ENCODE measurements at places on chromosomes 7 and 10.

DNA sequence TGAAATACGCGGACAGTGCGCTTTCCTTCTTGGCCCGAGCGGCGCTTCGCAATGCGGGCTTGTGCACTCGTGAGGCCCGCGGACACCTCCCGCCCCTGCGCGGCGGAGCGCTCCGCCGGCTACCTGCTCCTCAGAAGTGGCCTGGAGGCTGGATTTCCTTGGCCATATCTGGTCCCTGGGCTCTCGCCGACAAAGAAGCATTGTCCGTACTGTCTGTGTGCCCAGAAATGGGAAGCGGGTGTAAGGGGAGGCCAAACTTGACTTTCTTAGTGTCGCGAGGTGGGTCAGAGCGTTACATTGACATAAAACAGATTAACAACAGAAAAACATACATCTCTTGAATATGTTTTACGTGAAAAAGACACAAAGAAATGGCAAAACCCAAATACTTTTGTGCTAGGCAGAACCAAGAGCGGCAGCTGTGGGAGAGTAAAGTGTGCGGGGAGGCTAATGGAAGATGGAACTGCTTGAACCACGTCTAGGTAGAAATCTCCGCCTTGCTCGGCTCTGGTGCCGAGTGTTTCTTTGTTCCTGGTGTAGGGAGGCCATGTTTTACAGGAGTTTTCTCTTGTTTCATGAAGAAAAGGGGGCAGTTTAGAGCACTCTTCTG, 1.4 kb downstream of the LANCL2 start:
- DNase-seq, result peak; percentile 5

GRCh38 chr10:84208023-84208422, 13.7 kb downstream of the CDHR1 start:
- DNase-seq, result no peak

DNA sequence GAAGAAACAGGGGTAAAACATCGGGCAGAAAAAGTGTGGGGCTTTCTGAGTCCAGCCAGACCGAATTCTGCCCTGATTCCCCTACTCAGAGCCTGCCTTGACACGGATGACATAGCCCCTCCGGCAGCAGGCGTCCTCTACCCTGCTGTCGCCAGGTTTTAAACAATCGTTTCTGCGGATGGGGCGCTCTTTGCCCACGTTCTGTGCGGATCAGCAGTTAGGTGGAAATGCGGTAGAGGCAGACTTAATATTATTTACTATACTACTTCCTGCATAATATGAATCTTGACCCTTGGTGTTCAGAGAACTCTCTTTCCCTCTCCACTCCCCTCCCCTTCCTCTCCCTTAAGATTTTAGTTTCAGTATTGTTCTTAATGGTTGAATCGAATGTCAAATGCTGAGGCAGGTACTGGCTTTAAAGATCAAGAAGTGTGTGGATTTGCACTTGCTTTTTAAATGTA, 2.4 kb downstream of the GATA3 start:
- no peak for DNase-seq

DNA sequence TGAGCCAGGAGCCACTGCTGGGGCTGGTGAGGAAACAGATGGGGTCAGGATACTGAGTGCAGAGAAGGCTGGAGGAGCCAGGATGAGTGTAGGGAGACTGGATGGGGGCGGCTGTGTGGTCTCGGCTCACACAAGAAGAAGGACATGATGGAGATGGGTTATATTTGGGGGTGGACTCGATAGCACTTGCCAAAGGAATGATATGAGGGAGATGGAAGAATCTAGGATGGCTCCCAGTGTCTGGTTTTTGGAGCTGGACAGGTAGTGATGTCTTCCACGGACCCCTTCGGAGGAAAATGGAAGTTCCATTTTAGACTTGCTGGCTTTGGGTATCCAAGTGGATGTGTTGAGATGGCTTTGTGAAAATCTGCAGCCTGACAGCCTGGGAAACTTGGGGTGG, 83.9 kb downstream of the CDH23 start:
- DNase-seq, result no peak

DNA sequence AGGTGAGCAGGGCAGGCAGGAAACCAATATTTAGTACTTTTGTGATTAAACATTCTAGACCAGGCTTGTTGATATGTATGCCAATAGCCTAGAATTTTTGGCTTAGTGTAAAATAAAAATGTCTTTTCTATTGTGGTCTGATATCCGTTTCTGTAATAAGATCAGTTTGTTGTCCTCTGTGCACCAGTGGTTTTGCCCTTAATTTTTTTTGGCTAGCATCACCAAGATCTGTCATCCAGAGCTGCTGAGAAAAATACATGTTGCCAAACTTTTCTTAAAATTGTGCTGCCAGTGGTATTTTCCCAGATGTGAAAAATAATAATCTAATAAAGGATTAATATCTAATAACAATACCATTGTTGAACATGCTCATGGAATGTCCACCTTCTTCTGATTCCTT, 115.6 kb downstream of the TWIST1 start:
- DNase-seq, result peak; percentile 56

GRCh38 chr7:95503271-95504131, 17.8 kb downstream of the ASB4 start:
- no peak for DNase-seq

DNA sequence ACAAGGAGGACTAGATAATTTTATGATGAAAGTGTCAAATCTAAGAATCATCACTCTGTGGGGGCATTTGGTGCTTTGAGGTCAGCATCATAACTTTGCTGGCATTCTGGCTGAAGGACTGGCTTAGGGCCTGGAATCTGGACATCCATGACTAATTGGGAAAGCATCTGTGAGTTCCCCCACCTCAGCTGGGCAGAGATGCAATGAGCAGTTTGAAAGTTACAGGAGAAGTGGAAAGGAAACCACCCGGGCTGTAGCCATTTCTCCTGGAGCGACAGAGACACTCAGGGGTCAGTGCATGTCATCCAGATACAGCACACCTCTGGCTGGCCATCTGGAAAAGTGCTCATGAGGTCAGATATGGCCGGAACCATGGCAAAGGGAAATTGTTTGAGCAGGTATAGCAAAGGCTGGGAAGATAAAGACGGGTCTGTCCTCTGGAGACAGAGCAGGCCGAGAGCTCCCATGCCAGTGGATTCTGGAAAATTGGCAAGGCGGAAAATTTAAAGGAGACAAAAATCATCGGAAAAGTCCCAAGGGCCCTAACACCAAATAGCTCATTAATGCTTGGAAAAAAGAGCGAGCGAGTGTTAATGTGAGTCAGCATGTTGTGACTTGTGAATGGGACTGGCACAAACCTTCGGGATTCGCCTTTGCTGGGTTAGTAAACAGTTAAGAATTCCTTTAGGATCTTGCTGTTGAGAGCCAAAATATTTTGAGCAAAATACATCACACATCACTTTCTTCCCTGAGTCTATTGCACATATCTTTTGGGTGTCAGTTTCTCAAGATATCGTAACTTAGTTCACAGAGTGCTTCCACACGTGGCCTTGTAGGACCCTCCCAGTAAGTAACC, 188.4 kb upstream of the AGK start:
- DNase-seq, result peak; percentile 73

- peak; percentile 52 for DNase-seq
These were observed 331.7 kb downstream of the XPNPEP1 start for GRCh38 chr10:109591601-109592000.

GRCh38 chr7:16511314-16511713, 15.3 kb upstream of the LRRC72 start:
- DNase-seq, result no peak

GRCh38 chr10:121469797-121470606, 128.2 kb downstream of the FGFR2 start:
- DNase-seq, result no peak

GRCh38 chr10:29921071-29921446, 138.3 kb downstream of the JCAD start:
- no peak for DNase-seq

DNA sequence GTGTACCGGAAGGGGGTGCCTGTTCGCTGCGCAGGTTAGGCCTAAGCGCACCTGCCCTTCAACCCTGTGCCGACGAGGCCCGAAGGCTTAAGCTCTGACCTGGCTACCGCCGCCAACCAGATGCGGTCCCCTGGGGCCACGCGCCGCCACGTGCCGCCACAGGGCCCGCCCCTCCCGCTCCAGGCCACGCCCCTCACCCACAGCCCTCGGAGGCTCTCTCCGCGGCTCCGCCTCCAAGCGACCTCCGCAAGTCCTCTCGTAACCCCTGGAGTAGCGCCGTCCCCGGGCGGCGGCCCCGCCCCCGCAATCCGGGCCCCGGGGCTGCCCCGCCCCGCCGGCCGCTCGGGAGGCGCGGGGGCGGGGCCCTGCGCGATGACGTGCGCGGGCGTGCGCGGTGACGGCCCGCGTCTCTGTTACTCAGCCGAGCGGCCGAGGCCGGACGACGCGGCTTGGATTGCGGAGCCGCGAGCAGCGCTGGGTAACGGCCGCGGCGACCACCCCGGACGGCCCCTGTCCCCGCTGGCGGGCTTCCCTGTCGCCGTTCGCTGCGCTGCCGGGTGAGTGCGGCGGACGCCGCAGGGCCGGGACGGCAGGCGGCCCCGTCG, at the start of gene MAPK8:
Gene MAPK8, plus strand, starts transcription at position 413 of the 605 bp plus-strand sequence. CDS start 94,984 bp downstream, outside the sequence.
- peak; percentile 88 for DNase-seq

- DNase-seq, result no peak
These were observed 15.6 kb downstream of the UBTD1 start for GRCh38 chr10:97514344-97514743.

GRCh38 chr10:60977161-60978122, 33.5 kb upstream of the RHOBTB1 start:
- no peak for DNase-seq

DNA sequence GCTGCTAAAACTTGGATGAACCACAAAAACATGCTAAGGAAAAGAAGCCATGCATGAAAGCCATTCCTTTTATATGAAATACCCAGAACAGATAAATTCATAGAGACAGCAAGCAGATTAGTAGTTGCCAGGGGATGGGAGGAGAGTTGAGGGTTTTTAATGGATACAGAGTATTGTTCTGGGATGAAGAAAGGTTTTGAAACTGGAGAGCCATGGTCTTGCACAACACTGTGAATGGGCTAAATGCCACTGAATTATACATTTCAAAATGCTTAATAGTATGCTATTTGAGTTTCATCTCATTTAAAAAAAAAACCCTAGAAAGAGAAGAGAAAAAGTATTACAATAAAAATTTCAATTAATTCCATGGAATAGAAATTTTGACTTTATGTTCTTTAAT, 154.3 kb downstream of the GNAT3 start:
- DNase-seq, result no peak

DNA sequence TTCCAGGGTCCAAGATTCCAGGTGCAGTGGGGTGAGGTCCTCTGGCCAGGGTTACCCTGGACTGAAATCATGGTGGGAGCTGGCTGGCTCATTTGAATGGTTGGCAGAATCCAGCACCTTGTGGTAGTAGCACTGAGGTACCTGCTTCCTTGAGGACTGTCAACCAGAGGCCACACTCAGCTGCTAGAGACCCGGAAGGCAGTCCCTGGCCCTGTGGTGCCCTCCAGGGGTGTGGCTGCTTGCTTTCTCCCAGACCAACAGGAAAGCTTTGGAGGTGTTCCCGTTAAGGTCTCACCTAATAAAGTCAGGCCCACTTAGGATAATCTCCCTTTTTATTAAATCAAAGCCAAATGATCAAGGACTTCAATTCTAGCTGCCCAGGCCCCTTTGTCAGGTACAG, 107.7 kb upstream of the GDF10 start:
- DNase-seq, result no peak

GRCh38 chr10:78348411-78349164, 314.9 kb downstream of the RPS24 start:
- no peak for DNase-seq

GRCh38 chr10:96244354-96244753, 27.0 kb downstream of the BLNK start:
- no peak for DNase-seq

GRCh38 chr10:114167985-114168384, 6.0 kb downstream of the CCDC186 start:
- no peak for DNase-seq

- no peak for DNase-seq
These were observed 45.5 kb upstream of the RHOBTB1 start for GRCh38 chr10:60989400-60989876.

All from fibroblast of skin of back (primary cell).